ENCODE measurements at places on chromosomes 2 and 18.
A peak's percentile ranks its signal among the peaks of the same experiment; 100 is the strongest.

DNA sequence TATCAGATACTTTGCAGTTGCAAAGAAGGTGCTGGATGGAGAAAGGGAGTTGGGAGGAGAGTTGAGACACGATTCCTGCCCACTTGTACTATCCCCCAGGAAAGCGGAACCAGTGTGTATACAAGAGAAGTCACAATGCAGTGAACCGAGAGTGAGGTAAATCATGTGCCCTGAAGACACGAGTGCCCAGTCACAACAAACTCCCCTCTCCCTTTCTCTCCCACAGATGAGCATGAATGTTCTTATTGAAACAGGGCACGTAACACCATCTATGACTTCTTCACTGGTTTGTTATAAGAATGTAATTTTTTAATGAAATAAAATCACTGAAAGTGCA is 155.7 kb downstream of the IRS1 start:
- DNase-seq = peak; percentile 16

DNA sequence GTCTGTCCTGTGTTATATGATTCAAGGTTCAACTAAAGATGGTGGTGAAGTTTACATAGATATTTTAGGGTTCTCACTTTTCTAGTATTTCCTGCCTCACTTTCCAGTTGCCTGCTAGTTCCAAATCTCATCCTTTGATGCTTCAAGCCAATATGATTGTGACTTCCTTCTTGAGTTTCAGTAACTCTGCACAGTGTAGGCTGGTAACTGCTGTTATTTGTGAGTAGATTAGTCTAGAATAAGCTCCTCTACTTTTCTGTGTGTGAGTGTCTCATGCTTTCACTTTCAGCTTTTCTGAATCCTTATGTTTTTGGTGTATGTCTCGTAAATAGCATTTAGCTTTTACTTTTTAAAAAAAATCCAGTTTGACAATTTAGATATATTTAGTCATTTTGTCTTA is 42.6 kb downstream of the GALNT1 start:
- peak; percentile 21 for DNase-seq

DNA sequence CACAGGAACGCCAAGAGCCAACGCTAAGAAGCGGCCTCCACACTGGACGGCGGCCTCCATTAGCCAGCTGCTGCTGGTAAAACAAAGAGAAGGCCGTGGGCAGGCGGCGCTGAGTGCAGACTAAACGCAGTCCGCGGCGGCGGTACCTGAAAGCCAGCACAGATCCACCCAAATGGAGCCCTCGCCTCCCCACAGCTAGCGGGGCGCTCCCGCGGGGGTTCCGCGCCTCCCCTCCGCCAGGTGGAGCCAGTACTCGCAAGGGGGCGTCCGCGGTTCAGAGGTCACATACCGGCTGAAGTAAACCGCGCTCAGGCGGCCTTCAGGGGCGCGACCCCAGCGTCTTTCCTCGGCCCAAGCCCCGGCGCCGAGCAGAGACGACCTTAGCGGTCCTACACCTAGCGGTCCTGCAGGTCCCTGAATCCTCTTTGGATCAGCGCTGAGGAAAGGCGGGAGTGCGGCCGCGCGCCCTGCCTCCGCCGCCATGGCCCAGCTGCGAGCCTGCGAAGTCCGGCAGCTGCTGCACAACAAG is 293.1 kb upstream of the ERBB4 start:
- no peak for DNase-seq

GRCh38 chr18:9612977-9613376 is 1.4 kb downstream of the PPP4R1 start:
- DNase-seq = no peak

DNA sequence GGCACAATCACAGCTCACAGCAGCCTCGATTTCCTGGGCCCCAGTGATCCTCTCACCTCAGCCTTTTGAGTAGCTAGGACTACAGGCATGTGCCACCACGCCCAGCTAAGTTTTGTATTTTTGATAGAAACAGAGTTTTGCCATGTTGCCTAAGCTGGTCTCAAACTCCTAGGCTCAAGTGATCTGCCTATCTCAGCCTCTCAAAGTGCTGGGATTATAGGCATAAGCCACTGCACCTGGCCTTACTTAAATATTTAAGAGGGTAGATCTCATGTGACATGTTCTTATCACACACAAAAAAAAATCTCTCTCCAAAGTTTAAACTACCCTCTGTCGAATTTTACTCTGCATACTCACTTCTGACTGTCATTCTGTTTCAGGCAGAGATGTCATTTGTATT is 75.4 kb upstream of the CHRNA1 start:
- no peak for DNase-seq

DNA sequence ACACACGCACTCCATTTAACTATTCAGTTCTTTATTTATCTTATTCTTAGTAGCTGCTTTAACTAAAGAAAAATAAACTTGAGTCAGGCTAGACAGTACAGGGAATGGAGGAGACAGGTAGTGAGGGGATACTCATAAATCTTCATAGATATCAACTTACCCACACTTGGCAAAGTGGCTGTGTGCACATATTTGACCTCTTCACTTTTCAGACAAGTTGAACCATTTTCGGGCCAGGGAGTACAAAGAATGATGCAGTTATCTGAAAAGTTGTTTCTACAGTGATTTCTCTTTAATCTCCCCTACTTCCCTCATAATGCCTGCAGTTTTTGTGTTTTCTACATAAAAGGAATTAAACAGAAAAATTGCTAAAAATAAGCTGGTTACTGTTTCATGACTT is 307.5 kb downstream of the GULP1 start:
- no peak for DNase-seq

DNA sequence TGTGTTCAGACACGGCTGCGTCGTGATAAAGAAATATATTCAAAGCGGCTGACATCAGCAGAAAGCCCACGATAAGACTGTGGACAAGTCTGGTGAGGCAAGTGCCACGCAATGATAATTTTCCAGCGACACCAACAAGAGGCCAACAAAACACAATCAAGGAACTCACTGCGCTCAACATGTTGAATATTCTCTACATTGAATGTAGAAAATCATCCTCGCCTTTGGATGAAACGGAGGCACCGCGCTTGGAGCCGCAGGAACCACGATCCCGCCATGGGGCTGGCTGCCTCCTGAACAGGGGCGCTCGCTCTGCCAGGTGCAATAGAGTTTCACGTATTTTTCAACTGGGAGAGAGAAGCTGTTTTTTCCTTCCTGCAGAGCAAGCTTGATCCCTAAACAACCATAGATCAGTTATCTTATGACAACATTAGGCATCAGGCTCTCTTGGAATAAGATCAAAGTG is 220.3 kb downstream of the ATAD2B start:
- DNase-seq = no peak

DNA sequence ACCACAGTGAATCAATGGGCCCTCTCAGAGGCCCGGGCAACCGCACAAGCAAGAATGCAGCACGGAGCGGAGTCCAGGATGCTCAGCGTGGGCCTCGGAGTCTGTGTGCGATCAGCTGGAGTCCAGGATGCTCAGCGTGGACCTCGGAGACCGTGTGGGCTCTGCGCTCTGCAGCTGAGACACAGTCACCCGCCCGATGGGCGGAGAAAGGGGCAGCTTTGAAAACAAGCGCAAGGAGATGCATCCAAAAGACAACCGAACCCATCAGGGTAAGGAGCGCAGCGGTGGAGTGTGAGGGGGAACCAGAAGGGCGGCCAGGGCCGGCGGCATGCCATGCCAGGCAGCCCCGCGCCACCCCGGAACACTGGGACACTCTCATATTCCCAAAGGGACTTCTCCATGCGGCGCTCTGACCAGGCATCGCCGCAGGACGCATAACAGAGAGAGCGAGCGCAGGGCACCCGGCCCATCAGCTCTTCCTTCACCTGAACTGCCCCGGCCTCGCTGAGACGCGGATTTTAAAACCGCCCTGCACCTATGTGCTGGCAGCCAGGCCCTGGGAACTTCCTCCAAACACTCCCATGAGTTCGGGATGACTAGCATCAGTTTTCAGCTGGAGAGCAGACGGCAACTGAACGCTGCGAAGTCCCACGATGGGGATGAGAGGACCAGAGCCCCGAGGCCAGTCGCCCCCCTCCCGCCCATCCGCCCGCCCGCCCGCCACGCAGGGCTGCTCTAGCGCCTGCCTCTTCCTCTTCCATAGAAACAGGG is 44.7 kb downstream of the MC5R start:
- DNase-seq = no peak

DNA sequence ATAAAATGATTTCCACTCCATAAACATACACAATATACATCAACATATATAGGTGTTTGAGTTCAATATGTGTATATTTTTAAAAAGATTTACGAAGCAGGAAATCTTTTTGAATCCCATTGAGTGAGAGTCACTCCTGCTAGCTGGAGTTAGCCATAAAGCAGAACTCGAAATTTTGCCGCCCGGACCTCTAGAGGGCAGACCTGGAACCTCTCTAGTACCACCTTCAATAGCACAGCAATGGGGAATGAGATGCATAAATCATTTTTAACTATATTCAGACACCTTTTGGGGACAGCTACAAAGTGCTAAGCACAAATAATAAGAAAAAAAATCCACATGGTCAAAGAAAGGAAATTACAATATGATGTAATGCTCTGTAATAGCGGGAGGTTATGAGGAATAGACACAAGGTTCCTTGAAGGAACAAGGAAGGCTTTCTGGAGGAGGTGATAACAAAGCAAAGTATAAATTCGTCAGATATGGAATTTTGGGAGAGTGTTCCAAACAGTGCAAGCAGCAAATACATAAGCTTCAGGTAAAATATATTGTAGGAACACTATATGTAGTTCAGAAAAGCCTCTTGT is 533.4 kb downstream of the ERBB4 start:
- DNase-seq = peak; percentile 13

- DNase-seq = no peak
Observed at GRCh38 chr2:20988905-20989304, 55.0 kb downstream of the APOB start.

DNA sequence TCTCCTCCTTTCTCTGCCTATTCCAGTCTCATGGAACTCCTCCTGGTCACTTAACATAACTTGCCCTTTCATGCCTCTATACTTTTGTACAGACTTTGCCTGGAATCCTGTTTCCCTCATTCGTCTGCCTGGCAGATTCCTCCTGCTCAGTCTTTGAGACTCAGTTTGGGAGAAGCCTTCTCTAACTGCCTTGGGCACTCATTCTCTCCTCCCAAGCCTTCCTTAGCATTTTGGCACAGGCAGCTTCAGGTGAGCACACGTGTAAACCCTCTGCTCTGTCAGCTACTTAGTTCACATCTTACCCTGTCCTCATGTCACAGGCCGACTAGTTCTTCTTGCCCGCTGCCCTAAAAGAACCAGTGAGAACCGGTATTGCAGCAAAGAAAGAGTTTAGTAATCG is 6.0 kb upstream of the FAM98A start:
- no peak for DNase-seq

DNA sequence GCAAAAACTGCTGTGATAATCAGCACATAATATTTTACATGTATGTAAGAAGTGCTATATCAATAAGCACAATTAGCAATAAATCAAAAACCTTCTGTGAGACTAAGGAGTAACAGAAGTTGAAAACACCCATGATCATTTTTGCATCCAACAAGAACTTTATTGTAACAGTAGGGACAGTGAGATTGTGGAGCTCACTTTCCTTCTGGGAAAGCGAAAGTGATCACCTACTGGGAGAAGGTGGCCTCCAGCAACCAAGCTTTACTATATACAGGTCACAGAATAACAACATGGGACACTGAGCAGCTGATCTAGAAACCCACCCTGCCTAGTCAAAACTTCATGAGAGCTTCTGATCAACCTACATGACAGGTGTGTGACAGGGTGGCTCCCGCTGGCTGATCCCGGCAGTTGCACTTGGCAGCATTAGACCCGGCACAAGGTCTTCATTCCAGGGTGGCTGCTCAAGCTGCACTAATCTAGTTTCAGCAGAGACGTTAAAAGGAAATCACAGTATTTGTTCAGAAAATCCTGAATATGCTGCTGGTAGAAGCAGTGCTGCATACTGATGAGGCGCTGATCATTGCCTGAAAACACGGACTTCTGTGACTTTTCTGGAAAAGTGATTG is 63.5 kb upstream of the ARL5A start:
- DNase-seq = no peak

DNA sequence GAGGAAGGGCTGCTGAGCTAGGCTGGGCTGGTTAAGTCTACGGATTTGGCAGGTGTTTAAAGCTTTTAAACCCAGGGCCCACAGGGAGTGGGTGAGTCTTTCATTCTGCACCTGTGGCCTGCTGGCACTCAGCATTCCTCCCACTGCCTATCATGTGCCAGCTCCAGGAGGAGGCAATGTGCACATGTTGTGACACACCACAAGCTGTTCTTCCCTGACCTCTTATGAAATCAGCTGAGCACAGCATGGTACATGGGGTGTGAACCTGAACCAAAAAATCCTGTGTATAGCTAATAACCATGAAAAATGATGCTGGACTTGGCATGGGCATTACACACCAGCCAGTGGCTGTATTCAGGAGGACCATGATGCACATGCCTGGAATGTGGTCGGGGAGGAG is 297.9 kb upstream of the MMADHC start:
- DNase-seq = no peak

- no peak for DNase-seq
Observed at GRCh38 chr2:119136093-119136492, 22.5 kb downstream of the C1QL2 start.

GRCh38 chr2:55099878-55100820 is 49.9 kb upstream of the RTN4 start:
- peak; percentile 88 for DNase-seq

GRCh38 chr18:1357724-1358123 is 453.1 kb downstream of the ADCYAP1 start:
- DNase-seq = no peak

- no peak for DNase-seq
Observed at GRCh38 chr2:20589975-20590703, 60.8 kb downstream of the HS1BP3 start.

DNA sequence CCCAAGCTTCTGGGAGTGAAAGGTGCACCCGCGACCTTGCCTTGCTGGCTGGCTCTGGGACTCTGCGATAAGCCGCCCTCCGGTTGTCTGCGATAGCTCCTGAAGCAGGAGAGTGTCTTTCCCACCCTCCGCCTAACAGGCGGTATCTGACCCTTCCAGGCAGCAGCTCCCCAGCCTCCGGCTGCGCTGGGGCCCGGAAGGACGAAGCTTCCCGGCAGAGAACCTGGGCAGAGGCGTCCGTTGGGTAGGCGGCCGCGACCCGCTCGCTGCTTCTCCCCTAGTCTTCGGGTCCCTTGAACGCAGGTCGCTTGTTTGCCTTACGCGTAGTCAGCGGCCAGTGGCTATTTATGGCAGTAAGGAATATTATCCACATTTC is 446 bp upstream of the RHBDD1 start:
- no peak for DNase-seq

DNA sequence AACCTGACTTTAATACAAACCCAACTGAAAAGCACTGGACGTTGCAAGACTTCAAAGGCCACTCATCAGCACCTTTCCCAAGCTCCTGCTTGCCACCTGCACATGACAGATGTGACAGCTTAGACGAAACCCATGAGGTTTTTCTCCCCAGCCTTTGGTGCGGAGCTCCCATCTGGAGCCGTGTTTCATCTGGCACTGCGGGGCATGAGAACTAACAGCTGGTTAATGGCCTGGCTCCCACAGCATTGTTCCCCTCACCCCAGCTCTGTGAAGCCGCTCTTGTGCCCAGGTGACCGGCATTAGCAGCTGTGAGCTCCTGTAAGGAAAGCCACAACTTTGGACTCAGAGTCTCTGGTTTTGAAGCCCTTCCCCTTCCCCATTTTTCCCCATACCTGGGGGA is 50.9 kb downstream of the GALR1 start:
- DNase-seq = no peak

- DNase-seq = peak; percentile 79
Observed at GRCh38 chr2:199488772-199489400, 31.1 kb upstream of the SATB2 start.

Measured in suppressor macrophage (primary cell).